Activated CD4-positive, CD25-positive, alpha-beta regulatory T cell treated with anti-CD3 and anti-CD28 coated beads, Interleukin-2, amount 50 U/mL, for 72 hours (primary cell): ENCODE measurements at places on chromosomes 16 and 17.

- DNase-seq, result no peak
Observed at GRCh38 chr17:16425202-16425601, 9.8 kb downstream of the TRPV2 start.

DNA sequence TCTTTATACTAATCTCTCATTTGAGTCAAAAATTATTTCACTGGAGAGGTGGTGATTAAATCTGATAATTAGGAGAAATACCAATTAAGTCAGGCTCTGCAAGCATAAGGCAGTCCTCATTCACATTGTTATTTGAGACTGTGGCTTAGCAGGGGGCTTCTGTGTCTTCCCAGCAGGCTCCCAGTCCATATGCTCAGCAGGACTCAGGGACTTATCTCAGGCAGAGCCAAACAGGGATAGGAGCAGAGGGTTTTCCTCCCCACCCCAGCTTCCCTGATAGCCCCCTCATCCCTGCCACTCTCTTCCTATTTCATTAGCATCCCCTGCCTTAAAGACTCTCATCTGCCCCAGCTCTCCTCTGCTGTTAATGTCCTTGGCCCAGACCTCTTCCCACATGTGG is 104.3 kb upstream of the DNAH9 start:
- DNase-seq, result no peak

- DNase-seq, result no peak
Observed at GRCh38 chr17:18025241-18025944, 13.6 kb downstream of the ATPAF2 start.

GRCh38 chr16:11274964-11275363 is 1.3 kb downstream of the PRM2 start:
- no peak for DNase-seq

DNA sequence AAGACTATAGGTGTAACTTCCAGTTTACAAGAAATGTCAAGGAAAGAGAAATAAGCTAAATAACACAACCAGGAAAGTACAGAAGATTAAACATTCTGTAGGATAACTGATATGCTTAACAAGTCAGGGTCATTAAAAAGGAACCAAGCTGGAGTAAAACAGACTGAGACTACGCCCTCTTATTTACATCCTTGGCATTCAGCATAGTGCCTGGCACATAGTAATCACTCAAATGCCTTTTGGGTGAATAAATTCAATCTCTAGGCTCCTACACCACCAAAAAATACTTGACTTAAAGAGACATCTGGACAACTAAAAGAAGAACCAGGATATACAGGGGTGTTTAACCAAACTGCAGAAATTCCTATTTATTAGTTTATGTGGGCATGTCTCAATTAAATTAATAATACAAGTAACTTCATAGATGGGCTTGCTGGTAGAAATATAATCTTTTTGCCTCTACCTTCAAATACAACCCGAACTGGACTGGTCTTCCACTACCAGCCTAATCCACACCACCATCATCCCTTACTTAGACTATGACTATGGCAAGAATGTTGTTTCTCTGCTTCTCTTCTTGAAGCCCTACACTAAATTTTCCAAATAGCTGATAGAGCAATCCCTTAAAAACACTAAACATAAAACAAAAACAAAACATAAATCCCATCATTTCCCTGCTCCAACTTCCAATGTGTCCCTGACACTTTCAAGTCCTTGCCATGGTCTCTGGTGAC is 47.7 kb upstream of the ULK2 start:
- no peak for DNase-seq

DNA sequence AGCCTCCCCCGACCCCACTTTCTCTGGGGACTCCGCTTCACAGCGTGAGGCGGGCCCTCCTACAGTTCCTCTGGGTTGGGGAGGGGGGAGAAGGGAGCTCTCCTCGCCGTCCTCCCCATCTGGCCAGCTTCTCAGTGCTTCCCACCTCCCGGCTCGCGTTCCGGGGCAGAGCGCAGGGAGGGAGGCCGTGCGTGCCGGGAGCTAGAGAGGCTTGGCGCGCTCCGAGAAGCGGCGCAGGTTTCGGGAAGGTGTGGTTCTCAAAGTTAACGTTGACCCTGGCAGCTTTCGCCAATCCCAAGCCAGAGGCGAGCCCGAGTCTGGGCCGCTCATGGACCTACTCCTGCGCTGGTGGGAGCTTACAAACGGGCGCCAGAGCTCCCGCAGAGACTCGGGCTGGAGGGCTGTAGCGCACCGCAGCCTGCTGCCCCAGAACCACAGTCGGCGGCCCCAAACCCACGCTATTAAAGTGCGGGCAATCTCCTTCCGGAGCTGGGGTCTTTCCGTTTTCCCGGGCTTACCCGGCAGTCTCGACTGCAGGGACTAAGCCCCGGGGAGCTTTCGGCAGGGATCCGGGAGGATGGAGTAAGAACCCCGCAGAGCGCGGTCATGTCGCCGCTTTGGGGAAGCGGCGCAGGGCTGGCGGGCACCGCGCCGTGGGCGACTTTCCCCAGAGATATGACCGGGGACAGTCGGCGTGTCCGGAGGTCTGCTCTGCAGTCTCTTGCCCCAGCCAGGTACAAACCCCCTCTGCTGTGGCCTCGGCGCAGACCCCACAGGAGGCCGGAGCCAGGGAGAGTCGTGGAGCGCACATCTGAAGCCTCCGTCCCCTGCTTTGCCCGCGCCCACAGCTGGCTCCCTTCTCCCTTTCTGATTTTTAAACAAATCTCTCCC is 787 bp downstream of the CDH11 start:
- DNase-seq, result no peak

DNA sequence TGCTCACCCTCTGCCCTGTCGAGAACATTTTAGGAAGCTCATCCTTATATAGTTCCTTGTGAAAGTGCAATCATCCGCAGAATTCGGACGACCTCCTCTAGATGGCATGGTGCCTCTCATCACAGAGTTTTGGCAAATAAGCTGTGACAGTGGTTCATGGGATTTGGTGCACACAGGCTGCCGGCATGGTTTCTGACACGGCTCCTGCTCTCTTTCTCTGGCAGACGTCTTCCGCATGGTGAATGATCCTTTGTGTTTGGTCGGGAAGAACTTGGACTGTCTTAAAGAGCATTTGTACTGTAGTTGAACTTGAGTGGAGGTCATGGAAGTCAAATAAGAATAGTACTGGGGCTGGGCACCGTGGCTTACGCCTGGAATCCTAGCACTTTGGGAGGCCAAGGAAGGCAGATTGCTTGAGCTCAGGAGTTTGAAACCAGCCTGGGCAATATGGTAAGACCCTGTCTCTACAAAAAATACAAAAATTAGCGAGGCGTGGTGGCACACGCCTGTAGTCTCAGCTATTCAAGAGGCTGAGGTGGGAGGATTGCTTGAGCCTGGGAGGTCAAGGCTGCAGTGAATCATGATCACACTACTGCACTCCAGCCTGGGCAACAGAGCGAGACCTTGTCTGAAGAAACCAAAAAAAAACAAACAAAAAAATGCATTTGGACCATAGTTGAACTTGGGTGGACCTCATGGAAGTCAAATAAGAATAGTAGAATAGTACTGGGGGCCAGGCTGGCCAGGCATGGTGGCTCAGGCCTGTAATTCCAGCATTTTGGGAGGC is 34.7 kb upstream of the NAT9 start:
- no peak for DNase-seq

DNA sequence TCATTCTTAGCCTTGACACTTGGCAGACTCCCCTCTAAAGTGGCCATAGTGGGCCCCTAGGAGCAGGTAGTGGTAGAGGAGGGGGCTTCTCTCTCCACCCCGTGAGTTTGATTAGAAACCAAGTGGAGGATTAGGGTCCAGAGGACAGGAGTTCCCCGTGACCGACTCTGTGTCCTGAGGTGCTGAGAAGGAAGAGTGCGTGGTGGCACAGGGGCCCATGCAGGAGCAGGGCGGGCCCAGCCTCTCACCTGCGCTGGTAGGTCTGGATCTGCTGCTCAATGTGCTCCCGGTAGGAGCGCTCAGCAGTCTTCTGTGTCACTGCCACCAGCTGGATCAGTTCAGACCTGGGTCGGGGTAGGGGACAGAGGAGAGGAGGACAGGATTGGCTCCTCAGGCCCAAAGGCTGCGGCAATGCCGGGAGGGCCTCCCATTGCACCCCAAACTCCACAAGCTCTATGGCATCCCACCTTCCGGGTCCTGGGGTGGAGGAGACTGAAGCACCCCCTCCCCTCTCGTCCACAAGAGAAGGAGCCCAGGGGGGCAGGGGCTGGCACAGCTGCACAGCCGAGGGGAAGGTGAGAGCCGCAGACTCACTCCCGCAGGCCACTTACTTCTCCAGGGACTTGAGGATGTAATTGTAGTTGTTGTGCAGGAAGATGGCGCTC is 6.2 kb downstream of the ZACN start:
- DNase-seq, result no peak

DNA sequence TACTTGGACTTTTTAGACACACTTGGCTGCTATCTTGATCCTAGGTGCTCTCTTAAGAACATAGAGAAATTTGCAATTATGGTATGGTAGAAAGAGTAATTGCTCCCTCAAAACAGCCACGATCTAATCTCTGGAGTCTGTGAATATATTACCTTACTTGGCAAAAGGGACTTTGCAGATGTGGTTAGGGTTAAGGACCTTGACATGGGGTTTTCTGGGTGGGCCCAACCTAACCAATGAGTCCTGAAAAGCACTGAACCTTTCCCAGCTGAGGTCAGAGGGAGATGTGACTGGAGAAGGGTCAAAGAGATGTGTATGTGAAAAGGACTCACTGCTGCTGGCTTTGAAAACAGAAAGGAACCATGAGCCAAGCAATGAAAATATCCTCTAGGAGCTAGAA is 26.7 kb upstream of the MED13 start:
- DNase-seq, result no peak

GRCh38 chr16:48308535-48308934 is 61.2 kb upstream of the ABCC11 start:
- no peak for DNase-seq

GRCh38 chr17:17824119-17824782 is 12.5 kb downstream of the SREBF1 start:
- DNase-seq, result peak; percentile 58

DNA sequence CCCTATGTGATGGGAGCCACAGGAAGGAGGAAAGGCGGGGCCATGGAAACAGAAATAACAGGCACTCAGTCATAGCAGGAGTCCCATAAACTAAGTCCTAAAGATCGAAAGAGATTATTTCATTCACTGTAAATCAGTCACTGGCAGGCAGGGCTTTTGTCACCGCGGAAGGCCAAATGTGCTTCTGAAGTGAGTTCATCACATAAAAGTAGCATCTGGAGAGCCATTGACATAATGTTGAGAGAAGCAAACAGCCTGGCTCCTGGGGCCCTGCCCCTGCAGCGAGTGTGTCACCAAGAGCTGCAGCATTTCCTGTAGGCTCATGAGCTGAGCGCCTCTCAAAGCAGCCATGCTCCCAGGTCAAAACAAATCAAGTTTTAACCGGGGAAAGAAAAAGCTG is 476.2 kb downstream of the HAPSTR1 start:
- DNase-seq, result no peak

DNA sequence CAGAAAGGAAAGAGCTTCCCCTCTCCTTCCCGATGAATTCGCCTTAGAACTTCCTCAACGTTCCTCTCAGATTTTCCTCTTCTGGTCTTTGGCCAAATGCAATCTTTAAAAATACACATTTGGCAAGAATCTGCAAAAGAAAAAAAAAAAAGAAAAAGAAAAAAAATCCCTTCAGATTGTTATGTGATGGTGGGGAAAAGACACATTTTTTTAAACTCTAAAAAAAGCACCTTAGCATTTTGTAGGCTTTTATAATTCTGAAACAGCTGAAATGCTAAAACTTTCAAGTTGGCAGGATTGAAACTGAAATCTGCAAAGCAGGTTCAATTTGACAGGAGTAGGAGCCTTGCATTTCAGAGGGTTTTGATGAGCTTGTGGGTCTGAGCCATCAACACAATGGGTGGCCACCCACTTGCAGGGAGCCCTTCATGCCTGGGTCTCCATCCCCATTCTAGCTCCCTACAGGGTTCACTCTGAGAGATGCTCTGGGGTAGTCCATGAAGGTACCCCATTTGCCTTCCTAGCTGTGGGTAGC is 33.1 kb downstream of the CACNG3 start:
- DNase-seq, result no peak

- DNase-seq, result no peak
Observed at GRCh38 chr17:48625495-48626244, 488 bp downstream of the HOXB9 start.

- no peak for DNase-seq
Observed at GRCh38 chr16:71230122-71230845, at the start of gene HYDIN. Gene HYDIN, minus strand, starts transcription at chr16:71230722. Its CDS starts 43,827 bp downstream, at chr16:71186895.

- DNase-seq, result no peak
Observed at GRCh38 chr17:71085238-71086033, 916.1 kb downstream of the KCNJ2 start.

- DNase-seq, result no peak
Observed at GRCh38 chr17:8063761-8064534, 23.6 kb downstream of the ALOX12B start.

- DNase-seq, result no peak
Observed at GRCh38 chr17:17792551-17793377, 44.0 kb downstream of the SREBF1 start.

- no peak for DNase-seq
Observed at GRCh38 chr17:1707107-1707506, 3.1 kb downstream of the TLCD2 start.

DNA sequence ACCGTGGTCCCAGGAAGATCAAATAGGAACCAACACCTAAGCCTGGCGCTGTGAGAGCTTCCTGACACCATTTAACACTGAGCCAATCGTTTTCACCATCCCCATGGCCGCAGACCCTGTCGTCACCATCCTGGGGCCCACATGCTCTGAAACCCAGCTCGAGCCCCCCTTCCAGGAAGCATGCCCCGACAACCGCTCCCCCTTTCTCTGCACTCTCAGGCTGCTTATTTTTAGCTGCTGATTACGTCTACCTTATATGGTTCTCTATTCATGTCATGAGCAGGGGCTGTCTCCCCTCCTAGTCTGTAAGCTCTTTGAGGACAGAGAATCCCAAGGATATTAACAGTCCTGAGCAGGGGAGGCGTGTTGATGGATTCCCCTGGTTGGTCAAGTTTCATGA is 10.5 kb downstream of the SRL start:
- no peak for DNase-seq

GRCh38 chr17:9383826-9384225 is 191.8 kb downstream of the STX8 start:
- DNase-seq, result no peak

DNA sequence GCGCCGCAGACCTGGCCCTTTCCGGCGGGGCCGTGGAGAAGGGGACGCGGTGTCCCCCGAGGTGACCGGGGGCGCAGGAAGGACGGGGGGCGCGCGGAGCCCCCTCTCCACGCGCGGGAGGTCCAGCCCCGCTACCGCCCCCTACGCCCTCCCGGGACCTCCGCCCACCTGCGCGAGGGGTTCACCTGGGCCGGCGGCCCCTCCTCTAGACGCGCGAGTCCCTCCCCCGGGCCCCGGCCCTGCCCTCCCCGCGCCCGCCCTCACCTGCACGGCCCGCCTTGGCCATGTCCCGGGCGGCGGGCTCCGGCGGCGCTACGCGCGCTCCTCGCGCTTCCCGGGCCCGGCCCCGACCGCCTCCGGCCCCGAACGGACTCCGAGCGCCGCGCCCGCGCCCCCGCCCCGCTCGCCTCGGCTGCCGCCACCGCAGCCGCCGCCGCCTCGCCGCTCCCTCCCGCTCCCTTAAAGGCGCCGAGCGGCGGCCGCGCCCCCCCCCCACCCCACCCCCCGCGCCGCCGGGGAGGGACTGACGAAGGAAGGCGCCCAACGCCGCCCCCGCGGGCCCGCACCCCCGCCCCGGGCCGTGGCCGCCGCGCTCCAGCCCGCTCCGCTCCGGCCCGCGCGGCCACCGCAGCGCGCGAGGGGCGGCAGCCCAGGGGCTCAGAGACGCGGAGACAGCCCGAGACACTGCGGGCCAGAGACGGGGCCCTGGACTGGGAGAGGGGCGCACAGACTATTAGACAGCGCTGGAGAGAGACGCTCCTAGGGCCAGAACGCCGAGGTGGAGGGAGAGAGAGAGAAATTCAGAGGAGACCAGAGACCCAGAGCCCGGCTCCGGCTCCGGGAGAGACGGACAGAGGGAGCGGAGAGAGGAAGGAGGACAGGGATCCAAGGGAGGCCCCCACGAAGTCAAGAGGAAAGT is at the start of gene PITPNM3:
Gene PITPNM3, minus strand, starts transcription at position 435 of the 919 bp plus-strand sequence. Its CDS starts 149 bp downstream, at position 286.
- DNase-seq, result no peak
